Mesenteric fat pad (tissue), 1 donor: ENCODE measurements at places on chromosomes 3 and 15. TPM values are rescaled to one million over a fixed set of nuclear protein-coding genes. Genes with fewer than 3 reads are reported as not detected.

DNA sequence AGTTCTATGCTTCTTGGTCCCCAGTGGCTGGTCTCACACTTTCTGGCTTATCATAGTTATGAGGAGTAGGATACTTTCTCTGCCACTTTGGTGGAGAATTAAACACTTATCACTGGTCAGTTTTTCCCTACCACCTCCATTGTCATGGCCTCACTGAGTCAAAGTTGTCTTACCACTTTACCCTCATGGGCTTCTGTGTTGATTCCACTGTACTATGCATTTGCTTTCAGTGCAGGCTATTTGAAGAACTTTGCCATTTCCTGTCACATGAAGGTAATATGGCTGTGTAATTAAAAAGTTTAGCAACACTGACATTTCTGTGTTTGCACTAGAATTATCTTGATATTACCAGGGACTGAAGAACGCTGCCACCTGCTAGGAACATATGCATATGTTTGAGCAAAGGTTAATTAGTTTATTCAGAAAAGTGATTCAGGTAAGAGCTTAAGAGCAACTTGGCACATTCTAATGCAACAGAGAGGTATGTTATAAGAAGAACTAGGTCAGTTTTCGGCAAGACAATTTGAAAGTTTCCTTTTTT is 377.3 kb downstream of the PDCD6IP start:
- no peak for DNase-seq

DNA sequence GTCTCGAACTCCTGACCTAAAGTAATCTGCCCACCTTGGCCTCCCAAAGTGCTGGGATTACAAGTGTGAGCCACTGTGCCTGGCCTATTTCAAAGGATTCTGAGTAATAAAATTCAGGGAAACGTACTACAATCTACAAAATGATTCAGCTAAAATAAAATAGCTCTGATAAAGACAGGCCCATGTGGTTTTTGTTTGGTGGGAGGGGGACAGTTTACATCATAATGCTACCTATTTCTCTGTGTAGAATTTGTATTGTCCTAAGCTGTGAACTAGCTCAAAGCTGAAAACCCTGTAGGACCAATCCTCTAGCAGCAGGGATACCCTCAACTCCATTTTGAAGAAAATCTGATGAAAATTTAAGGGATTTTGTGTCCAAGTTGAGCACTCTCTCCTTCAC is 25.8 kb downstream of the CDV3 start:
- DNase-seq, result no peak

DNA sequence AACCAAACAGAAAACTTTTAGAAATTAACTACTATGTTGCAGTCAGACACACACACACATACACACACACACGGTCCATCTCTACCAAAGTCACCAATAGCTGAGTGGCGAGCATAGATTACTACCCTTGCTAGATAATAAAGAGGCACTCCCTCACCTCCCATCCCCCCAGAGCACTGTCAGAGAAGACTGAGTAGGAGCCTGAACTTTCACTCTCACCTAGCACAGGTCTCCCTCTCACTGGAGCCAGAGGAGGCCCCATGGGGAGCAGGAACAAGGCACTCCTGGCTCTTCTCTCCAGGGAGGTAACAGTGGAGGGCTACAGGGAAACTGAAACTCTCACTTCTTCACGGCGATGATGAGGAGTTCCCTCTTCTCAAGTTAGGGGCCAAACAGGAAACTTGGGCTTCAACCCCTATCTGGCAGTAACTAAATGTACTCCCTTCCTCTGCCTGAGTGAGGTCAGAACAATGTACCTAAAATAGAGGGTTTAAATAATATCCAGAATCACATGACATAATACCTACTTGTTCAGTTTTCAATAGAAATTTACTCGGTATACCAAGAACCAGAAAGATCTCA is 975.3 kb upstream of the GBE1 start:
- no peak for DNase-seq

DNA sequence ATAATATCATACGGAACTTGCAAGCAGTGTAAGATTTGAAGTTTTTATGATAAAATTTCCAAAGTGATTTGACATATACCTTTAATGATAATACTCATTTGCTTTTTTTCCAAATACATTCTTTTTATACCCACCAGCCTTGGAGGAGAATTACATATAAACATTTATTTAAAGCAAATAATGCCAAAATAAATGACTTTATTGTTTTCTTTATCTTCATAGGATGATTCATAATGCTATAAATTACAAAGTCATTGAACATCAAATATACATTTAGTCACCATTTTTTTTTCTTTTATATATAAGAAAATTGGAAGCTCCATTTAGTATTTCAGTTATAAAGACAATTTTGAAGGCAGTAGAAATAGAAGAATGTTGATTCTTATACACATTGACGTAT is 450.9 kb downstream of the NAALADL2 start:
- DNase-seq, result no peak

- no peak for DNase-seq
Observed at GRCh38 chr3:112873632-112874031, 27.0 kb upstream of the CD200R1L start.

Gene TFDP2
- 42.6 TPM for total RNA-seq

Gene ETV5
- 25.0 TPM for total RNA-seq
